ENCODE measurements at places on chromosomes 3 and 15. TPM values are rescaled to one million over a fixed set of nuclear protein-coding genes. Genes with fewer than 3 reads are reported as not detected.

The ZNF385D gene
- total RNA-seq: 2.9 TPM

The LIPC gene
- total RNA-seq: 2.7 TPM

The IL12A gene
- total RNA-seq: 4.7 TPM

The GOLGA8Q gene
- total RNA-seq: 0.36 TPM

The HRG gene
- total RNA-seq: not detected

The LCTL gene
- total RNA-seq: 1.4 TPM

The RNU5B-1 gene
- total RNA-seq: not detected

The CHL1 gene
- total RNA-seq: 3.6 TPM

The ZNF639 gene
- 51.8 TPM for total RNA-seq

The RPL39L gene
- 9.1 TPM for total RNA-seq

The RFT1 gene
- 12.7 TPM for total RNA-seq

The ZNF660 gene
- total RNA-seq: 5.0 TPM

The ZDHHC19 gene
- not detected for total RNA-seq

The LRRFIP2 gene
- 45.1 TPM for total RNA-seq

The CCR3 gene
- total RNA-seq: not detected

The SSUH2 gene
- total RNA-seq: not detected

The TNK2 gene
- 11.6 TPM for total RNA-seq

The FGD5 gene
- under 0.01 TPM for total RNA-seq

The GPR149 gene
- not detected for total RNA-seq

The GNAT1 gene
- total RNA-seq: not detected

The SELENOK gene
- total RNA-seq: 13.4 TPM

The ZMYND10 gene
- 2.9 TPM for total RNA-seq

The CPLX3 gene
- not detected for total RNA-seq

The IQCF5 gene
- total RNA-seq: not detected

The NEO1 gene
- 64.2 TPM for total RNA-seq

The CLRN1 gene
- not detected for total RNA-seq

The ALDH1A3 gene
- 61.6 TPM for total RNA-seq

The NMNAT3 gene
- total RNA-seq: 0.59 TPM

The STXBP5L gene
- total RNA-seq: not detected

The ADAMTS17 gene
- total RNA-seq: under 0.01 TPM

The CHDH gene
- total RNA-seq: 0.88 TPM

The NRG4 gene
- not detected for total RNA-seq

The SLC28A2 gene
- not detected for total RNA-seq
